Nucleus accumbens (tissue), 56 donors: ENCODE measurements at places on chromosomes 11 and 22.

- DNase-seq = no peak
Measured at GRCh38 chr11:114293201-114293711, 2.9 kb upstream of the NNMT start.

GRCh38 chr11:77457340-77457739, 16.6 kb downstream of the PAK1 start:
- no peak for DNase-seq

GRCh38 chr11:12815931-12816494, 141.8 kb downstream of the TEAD1 start:
- no peak for DNase-seq

- DNase-seq = no peak
Measured at GRCh38 chr11:57172031-57172430, 9.7 kb upstream of the LRRC55 start.

DNA sequence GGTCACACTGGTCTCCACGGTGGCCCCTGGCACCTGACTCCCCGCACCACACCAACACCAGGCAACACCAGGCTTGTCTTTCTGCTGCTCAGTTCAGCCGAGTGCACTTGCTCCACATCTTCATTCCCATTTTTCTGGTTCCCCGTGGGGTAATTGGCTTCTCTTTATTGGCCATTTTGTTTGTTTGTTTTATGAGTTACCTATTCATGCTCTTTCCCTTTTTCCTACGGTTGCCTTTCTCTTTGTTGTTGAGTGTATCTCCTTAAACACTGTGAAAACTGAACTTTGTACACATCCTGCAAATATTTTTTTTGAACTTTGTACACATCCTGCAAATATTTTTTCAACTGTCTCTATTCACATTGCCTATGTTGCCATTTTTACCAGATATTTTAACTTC, 834.0 kb downstream of the BRD1 start:
- DNase-seq = no peak

DNA sequence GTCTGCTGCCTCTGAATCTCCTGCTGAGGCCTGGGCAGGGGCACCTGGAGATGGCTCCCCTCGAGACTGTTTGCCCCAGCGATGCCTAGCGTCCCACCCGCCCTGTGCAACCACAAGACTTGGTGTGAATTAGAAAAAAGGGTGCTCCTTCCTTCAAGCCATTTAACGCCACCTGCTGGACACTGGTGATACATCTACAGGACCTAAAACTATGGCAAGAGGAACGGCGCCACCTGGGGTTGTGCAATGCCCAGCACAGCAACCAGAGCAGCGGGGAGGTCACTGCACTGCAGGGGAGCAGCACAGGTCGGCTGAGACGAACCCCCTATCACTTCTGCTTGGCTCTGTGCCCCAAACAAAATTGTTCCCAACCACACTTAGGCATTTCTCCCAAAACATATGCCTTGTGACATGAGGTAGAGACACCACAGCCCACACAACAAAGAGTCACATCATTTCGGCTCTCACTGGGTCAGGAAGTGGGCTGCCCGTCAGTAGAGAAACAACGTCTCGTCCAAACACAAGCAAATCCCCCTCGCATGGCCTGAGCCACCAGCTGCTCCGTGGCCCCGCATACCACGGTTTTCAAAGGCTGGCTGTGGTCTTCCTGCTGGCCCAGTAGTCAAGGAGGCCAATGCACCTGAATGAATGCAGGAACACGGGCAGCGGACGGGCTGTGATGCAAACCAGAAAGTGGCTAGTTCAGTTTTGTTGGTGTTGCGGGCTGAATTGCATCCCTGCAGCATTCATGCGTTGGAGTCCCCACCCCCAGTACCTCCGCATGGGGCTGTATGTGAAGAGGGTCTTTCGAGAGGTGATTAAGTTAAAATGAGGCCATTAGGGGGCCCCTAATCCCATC, 171.9 kb downstream of the SHANK2 start:
- peak; percentile 66 for DNase-seq

DNA sequence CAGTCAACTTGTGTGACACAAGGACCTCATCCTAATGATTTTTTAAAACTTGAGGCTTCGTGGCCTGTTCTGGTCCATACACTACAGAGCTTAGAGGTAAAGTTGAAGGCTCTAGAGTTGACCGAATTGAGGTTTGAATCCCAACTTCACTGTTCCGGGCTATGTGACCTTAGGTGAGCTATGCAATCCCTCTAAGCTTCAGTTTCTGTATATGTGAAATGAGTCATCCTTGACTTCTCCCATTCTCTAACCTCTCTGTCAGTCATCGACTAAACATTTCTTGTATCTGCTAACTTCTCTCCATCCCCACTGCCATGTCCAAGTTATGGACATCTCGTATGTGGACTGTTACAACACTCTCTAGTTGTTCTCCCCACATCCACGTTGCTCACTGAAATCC, 178.2 kb upstream of the TMEM45B start:
- DNase-seq = no peak

GRCh38 chr11:132036746-132037466, 666.5 kb downstream of the NTM start:
- DNase-seq = no peak

GRCh38 chr11:119723243-119723951, 5.6 kb downstream of the NECTIN1 start:
- no peak for DNase-seq

- DNase-seq = no peak
Measured at GRCh38 chr22:45889093-45889538, 87.8 kb downstream of the WNT7B start.

DNA sequence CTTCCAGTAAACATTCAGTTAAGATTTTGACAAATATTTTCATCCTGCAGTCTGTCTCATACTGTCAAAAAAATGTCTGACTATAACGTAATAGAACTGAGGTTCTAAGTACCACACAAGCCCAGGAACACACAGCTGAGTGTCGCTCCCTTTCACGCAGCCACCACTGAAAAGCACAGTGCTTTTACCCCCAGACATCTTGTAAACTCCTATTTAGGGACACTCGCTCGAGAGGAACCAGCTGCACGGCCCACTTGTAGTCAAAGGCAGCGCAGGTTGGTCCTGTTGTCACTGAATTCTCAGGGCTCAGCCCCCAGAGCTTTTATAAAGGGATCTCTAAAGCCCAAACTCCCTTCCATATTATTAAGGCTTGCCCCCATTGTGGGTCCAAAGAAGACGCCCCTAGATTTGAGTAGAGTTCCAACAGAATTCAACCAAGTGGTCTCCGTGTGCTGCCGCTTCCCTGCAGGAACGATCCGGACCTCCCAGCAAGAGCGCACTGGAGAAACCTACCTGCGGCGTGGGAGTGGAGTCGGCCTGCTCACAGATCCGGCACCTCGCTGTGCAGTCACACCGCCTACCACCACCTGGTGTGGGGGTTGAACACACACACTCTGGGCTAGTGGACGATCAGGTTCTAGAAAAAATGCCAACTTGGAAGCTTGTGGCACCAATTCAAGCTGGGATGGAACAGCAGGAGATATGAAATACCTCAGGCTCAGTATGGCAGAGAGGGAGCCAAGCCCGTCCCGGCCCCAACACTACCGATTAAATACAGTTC, 23.4 kb downstream of the ASPHD2 start:
- DNase-seq = no peak

- DNase-seq = no peak
Measured at GRCh38 chr22:26592421-26592891, 2.5 kb upstream of the TPST2 start.

DNA sequence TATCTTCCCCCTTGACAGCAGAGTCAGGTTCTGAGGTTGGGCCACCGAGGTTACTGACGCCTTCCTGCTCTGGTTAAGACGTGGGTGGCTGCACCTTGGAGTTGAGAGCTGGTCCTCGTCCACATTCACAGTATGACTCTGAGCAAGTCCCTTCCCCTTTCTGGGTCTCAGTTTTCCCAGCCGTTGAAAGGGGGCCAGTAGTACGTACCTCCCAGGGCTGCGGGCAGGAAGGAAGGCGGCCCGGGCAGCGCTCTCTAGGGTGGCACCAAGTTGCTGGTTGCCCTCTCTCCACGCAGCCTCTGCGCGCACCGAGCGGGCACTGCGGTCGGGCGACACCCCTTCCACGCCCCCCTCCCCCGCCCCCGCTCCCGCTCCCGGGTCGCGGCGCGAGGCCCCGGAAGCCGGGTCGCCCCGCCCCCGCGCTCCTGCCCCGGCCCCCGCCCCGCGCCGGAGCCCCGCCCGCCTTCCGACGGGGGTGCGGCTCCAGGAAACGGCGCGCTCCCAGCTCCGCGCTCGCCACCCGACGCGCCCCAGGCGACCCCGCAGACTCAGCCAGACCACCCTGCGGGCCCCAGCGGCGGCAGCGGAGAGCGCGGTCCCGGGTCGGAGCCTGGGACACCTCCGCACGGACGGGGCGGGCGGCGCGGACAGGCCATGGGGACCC, at the start of gene EHBP1L1:
Gene EHBP1L1 (plus strand): TSS at position 486 of the 664 bp plus-strand sequence. CDS start 250 bp downstream, outside the sequence.
- DNase-seq = no peak

- no peak for DNase-seq
Measured at GRCh38 chr22:23204541-23205157, 24.3 kb downstream of the BCR start.

GRCh38 chr11:117084992-117085391, 13.2 kb downstream of the SIK3 start:
- no peak for DNase-seq

- peak; percentile 33 for DNase-seq
Measured at GRCh38 chr11:8871171-8871775, 39.7 kb upstream of the AKIP1 start.

- no peak for DNase-seq
Measured at GRCh38 chr11:70348191-70348590, 50.1 kb upstream of the CTTN start.

DNA sequence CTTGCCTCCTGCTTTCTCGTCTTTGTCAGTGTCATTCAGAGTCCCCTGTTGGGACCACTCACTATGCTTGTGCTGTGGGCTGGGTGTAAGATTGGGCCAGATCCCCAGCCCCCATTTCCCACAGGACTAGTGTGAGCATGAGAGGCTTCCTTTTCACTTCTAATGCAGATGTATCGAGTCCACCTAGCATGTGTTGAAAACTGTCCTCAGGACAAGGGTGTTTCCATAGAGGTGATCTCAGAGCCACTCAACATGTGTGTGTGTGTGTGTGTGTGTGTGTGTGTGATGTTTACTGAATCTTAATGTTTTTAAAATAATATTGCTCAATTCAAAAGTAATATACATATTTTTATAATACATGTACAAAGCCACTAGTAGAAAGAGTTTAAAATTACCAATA, 11.4 kb upstream of the CD44 start:
- no peak for DNase-seq

DNA sequence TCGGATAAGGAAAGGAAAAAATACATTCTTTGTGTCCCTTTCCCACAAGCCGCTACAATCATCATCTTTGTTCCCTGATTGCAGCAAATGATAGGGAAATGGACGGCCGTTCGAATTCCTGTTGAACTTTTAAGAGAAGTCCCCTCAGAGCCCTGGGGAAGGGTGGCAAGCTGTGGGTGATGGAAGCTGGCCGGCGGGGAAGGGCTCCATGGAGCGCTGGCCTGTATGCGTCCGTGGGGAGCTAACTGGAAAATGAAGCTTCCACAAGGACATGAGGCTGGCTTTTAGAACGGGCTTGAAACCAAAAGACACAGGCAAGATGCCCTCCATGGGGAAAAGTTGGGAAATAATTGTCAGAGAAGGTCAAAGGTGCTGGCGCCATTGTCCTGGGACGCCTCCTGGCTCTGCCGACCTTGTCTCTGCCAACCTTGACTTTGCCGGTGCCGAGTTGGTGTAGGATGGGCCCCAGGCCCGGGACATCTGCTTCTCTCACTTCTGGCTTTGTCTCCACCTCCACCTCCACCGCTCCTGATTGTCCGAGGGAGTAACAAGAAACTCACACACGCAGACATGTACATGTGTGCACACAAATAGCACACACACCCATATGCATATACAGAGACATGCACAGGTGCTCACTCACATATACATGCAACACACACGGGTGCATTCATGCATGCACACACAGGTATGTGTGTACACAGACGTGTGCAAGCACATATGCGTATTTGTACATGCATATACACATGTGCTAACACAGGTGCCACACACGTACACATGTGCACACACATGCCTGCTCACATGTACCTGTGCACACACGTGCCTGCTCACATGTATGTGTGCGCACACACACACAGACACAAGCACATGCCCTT, 14.5 kb upstream of the PPARA start:
- DNase-seq = no peak

DNA sequence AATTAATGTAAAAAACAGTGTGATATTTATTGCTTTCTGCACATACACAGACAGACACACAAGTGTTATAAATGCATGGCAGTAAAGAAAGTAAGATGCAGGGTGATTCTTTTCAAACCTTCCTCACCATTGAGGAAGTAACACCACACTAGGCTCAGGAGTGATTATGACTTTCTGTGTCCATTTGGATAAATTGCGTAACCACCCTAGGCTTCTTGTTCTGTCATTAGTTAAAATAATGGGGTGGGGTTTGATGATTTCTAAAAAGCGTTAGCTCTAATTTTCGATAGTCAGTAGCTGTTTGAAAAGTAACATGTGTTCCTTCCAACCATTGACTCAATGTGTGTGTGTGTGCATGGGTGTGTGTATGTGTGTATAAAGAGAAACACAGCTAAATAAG, 1080.2 kb downstream of the NTM start:
- no peak for DNase-seq

- no peak for DNase-seq
Measured at GRCh38 chr11:133318221-133318620, 214.1 kb downstream of the OPCML start.

DNA sequence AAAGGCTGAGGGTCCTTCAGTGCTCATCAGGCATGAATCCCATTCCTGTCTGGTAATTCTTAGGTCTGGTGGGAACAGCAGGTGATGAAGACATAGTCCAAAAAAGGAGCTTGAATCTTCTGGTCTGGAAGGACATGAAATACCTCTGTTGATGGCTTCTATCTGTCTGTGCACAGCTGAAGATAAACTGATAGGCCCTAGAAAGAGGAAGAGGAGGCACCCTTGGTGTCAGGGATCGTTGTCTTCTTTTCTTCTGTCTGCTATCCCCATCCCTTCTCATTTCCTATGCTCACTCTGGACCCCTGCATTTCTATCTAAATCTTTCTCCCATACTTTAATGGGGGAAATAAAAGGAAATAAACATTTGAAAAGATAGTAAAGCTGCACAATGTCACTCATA, 9.4 kb downstream of the AGBL2 start:
- no peak for DNase-seq

- DNase-seq = no peak
Measured at GRCh38 chr11:118872403-118872821, 11.3 kb upstream of the CXCR5 start.

- no peak for DNase-seq
Measured at GRCh38 chr11:71120471-71120896, 131.9 kb downstream of the SHANK2 start.

- DNase-seq = no peak
Measured at GRCh38 chr11:126496576-126497337, 141.3 kb downstream of the ST3GAL4 start.

- no peak for DNase-seq
Measured at GRCh38 chr11:82034527-82034926, 699.1 kb downstream of the FAM181B start.
